ENCODE measurements at places on chromosomes 11 and 22.
A peak's percentile ranks its signal among the peaks of the same experiment; 100 is the strongest.

DNA sequence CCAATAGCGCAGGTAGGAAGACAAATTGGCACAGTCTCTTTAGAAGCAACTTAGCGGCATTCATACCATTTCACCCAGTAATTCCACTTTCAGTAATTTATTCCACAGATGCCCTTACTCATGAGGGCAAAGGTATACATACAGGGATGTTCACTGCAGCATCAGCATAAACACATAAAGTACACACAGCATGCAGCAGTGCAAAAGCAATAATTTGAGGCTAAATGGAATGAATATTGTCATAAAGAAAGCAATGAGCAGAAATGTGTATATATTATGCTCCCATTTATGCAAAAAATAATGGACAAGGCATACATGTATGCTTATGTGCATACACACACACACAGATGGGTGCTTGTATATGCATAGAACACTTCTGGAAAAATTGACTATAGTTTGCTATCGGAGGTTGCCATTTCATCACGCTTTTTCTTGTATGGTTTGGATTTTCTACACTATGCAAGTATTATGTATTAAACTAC is 50.2 kb downstream of the TECTA start:
- H3K4me1 ChIP-seq: no peaks in the 10 kb centered on the region
- no peaks in the 10 kb centered on the region for H3K27me3 ChIP-seq
- no peak for DNase-seq
- no peak overlapping the region for H3K4me3 ChIP-seq
- no peak overlapping the region for H3K27ac ChIP-seq
- no peaks in the 10 kb centered on the region for H3K36me3 ChIP-seq

DNA sequence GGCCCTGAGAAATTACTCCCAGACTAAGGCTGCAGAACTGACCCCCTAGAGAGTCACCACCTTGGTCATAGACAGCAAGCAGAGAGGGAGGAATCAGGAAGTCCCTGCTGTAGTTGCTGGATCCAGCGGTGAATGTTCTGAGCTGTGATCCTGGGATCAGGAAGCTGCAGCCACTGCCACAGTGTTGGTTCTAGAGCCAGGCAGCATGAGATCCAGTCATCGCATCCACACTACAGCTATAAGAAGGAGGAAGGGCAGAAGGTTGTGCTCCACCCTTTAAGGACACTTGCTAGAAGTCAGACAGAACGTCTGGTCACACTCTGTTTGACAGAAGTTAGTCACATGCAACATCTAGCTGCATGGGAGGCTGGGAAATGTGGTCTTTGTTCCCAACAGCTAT is 104.7 kb upstream of the OR4B1 start:
- H3K27ac ChIP-seq: no peak overlapping the region
- no peak overlapping the region for H3K4me3 ChIP-seq
- no peaks in the 10 kb centered on the region for H3K27me3 ChIP-seq
- H3K36me3 ChIP-seq: peaks cover 24% of the 10 kb centered on the region

- H3K4me1 ChIP-seq: no peaks in the 10 kb centered on the region
- no peaks in the 10 kb centered on the region for H3K27me3 ChIP-seq
- H3K4me3 ChIP-seq: no peak overlapping the region
Observed at GRCh38 chr11:27928809-27929208, 179.1 kb downstream of the KIF18A start.

- H3K27me3 ChIP-seq: no peaks in the 10 kb centered on the region
- peaks cover 82% of the 10 kb centered on the region for H3K36me3 ChIP-seq
- H3K27ac ChIP-seq: no peak overlapping the region
- H3K4me3 ChIP-seq: no peak overlapping the region
Observed at GRCh38 chr11:62796281-62796680, 4.5 kb upstream of the TMEM223 start.

DNA sequence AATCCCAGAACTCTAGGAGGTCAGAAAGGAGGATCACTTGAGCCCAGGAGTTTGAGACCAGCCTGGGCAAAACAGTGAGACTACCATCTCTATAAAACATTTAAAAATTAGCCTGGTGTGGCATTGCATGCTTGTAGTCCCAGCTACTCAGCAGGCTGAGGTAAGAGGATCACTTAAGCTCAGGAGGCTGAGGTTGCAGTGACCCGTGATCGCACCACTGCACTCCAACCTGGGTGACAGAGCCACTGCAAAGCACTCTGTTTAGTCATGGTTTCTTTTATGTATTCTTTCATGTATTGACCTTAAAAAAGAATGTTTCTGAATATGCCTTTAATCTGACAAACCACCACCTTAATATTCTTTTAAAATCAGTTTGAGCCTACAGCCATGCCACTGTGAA is 52.2 kb downstream of the BIRC2 start:
- H3K4me1 ChIP-seq: peaks cover 9% of the 10 kb centered on the region
- H3K27ac ChIP-seq: no peak overlapping the region
- no peaks in the 10 kb centered on the region for H3K27me3 ChIP-seq
- DNase-seq: no peak
- no peak overlapping the region for H3K4me3 ChIP-seq
- H3K36me3 ChIP-seq: peaks cover 47% of the 10 kb centered on the region

DNA sequence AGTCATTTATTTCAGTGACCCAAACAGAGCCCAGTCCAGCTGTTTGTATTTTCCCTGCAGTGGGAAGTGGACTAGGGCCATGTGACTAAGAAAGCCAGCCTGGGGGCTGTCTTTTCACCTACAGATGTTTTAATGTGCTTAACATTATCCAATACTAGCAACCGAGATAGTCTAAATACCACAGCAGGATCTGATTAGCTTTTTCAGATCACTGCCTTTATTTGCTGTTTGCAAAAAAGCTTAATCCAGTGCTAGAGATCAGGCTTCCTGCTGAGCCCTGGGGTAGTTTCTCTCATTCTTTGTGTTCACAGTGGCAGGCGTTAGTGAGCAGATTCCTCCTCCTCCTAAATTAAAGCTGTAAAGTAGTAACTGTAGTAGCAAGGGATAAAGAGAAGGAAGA is 35.0 kb downstream of the ZC3H12C start:
- no peaks in the 10 kb centered on the region for H3K4me1 ChIP-seq
- no peaks in the 10 kb centered on the region for H3K27me3 ChIP-seq
- no peak overlapping the region for H3K4me3 ChIP-seq
- H3K27ac ChIP-seq: no peak overlapping the region
- no peak for DNase-seq

- H3K4me1 ChIP-seq: no peaks in the 10 kb centered on the region
- no peaks in the 10 kb centered on the region for H3K27me3 ChIP-seq
- no peak overlapping the region for H3K4me3 ChIP-seq
- H3K36me3 ChIP-seq: no peaks in the 10 kb centered on the region
- DNase-seq: no peak
Observed at GRCh38 chr22:44247346-44247745, 65.4 kb downstream of the SHISAL1 start.

DNA sequence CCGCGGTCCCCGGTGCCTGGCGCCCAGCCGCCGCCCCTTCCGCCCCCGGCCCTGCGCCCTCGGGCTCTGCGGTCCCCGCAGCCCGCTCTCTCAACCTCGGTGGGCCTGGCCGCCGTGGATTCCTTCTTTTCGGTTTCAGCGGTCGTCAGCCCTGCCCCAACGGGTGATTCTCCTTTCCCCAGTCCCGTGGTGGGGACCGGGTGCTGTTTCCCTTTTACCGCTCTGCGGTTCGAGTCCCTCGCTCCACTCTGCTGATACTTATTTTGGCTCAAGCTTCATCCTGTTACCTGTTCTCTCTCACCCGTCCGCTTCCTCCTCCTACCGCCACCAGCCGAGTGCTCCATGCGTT is 494 bp downstream of the ZDHHC5 start:
- H3K27ac ChIP-seq: peak overlapping the region; percentile 95
- H3K4me3 ChIP-seq: peak overlapping the region; percentile 97
- no peaks in the 10 kb centered on the region for H3K27me3 ChIP-seq
- DNase-seq: no peak

DNA sequence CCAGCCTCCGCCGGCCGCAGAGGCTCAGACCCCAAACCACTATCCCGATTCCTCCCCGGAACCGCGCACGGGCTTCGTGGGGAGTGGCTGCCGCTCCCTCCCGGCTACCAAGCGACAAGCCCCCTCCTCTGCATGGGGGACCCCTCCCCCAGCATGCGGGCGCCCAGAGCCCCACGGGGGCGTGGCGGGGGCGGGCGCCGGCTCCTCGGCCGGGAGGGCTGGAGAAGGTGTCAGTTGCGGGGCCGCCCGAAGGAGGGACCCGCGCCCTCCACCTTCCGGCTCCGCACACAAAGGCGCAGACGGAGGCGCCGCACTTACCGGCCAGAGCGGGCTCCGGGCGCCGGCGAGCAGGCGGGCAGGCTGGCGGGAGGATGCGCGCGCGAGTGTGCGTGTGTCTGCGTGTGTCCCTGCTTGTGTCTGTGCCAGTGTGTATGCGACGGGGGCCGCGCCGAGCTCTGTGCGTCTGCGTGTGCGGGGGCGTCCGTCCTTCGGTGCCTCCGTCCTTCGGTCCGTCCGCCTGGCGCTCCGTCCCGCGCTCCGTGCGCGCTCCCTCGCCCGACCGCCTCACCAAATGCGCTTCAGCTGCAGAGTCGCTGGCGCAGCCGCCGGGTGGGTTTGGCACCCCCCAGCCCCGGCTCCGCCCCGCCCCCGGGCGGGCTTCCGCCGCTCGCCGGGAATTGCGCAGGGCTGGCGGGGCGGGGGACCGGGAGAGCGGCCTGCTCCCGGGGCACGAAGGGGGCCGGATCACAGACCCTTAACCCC is at the start of gene PTPN5:
Gene PTPN5, minus strand, starts transcription at position 592 of the 762 bp plus-strand sequence. CDS start 19,840 bp downstream, outside the sequence.
- no peak within 1 kb of the TSS for H3K4me3 ChIP-seq

DNA sequence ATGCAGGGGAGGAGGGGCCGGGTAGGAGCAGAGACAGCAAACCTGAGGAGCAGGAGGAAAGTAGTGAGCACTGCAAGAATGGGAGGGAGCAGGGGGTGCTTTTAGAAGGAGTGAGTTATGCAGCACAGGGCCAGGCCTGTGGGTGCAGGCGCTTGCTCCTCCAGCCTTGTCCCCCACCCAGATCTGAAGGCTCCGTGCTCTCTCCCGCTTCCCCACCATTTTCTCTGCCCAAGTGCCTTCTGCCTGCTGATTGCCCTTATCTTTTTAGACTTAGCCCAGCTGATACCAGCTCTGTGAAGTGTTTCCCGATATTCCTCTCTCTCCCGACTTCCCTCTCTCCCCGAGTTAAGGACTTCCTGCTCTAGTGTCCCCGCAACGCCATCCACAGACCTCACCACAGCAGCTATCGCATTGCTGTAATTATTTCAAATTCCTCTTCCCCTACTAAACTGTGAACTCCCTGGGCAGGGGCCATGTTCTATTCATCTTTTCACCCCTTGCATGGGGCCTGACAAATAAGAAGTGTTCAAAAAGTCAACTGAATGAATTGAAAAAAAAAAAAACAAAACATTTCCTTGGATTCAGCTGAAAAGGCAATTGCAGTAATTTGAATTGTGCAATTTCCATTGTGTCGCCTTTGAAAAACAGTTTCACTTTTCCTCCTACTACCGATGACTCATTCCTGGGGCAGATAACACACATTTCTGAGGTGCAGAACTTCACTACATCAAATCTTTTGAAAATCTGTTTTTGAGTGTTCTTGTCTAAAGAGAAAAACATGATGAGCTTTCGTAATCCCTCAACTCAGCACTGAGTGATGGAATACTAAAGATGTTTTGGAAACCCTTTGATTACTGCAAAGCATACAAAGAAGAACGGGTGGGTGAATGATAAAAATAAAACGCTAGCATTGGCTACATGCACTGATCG is 69.7 kb upstream of the BMAL1 start:
- no peaks in the 10 kb centered on the region for H3K27me3 ChIP-seq
- H3K4me3 ChIP-seq: peak overlapping the region; percentile 29
- H3K4me1 ChIP-seq: peaks cover 9% of the 10 kb centered on the region
- no peak for DNase-seq
- H3K36me3 ChIP-seq: no peaks in the 10 kb centered on the region
- H3K27ac ChIP-seq: no peak overlapping the region

- H3K36me3 ChIP-seq: no peaks in the 10 kb centered on the region
- H3K27me3 ChIP-seq: no peaks in the 10 kb centered on the region
- no peak for DNase-seq
- no peak overlapping the region for H3K27ac ChIP-seq
- no peaks in the 10 kb centered on the region for H3K4me1 ChIP-seq
Observed at GRCh38 chr11:115892016-115892415, 387.8 kb upstream of the CADM1 start.

DNA sequence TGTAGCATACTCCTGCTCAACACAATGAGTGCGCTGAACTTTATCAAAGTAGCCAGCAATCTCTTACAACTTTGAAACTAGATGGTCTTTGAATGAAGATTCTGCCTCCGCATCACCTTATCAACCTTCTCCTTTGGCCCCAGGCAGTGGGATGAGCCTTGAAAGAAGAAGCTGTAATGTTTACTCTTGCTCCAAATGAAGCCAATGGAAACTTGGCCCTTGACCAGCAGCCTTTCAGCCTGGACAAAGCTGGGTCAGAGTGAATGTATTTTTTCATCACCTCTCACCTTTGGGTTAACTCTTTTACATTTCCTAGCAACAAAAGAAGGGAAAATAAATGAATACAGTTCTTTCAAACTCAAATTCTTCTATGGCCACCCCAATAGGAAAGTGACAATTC is 359.1 kb downstream of the KCNA4 start:
- no peaks in the 10 kb centered on the region for H3K27me3 ChIP-seq
- H3K36me3 ChIP-seq: no peaks in the 10 kb centered on the region
- no peak overlapping the region for H3K27ac ChIP-seq
- H3K4me3 ChIP-seq: no peak overlapping the region
- no peak for DNase-seq
- no peaks in the 10 kb centered on the region for H3K4me1 ChIP-seq

DNA sequence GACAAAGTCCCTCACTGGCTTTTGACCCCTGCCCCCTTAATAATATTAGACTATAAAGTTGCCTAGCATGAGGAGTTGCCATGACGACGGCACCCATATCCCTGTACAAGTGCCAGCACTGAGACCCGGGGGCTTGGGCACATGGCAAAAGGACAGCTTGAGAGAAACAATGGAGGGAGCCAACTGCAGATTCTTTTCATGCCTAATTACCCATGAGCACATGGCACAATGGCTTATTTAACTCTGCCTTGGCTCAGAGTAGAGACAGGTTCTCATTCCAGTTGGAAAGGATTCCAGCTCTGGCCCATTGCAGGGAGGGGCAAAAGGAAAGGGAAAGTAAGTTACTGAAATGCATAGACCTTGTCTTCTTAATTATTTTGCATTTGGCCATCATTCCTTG is 261.2 kb upstream of the UBASH3B start:
- H3K36me3 ChIP-seq: no peaks in the 10 kb centered on the region
- DNase-seq: no peak
- no peaks in the 10 kb centered on the region for H3K27me3 ChIP-seq
- H3K4me1 ChIP-seq: no peaks in the 10 kb centered on the region
- H3K4me3 ChIP-seq: no peak overlapping the region
- no peak overlapping the region for H3K27ac ChIP-seq

GRCh38 chr11:65416341-65416824 is 6.2 kb upstream of the NEAT1 start:
- DNase-seq: peak; percentile 94
- H3K36me3 ChIP-seq: peaks cover 15% of the 10 kb centered on the region
- H3K4me1 ChIP-seq: peaks cover 60% of the 10 kb centered on the region
- peak overlapping the region; percentile 35 for H3K4me3 ChIP-seq
- no peaks in the 10 kb centered on the region for H3K27me3 ChIP-seq

DNA sequence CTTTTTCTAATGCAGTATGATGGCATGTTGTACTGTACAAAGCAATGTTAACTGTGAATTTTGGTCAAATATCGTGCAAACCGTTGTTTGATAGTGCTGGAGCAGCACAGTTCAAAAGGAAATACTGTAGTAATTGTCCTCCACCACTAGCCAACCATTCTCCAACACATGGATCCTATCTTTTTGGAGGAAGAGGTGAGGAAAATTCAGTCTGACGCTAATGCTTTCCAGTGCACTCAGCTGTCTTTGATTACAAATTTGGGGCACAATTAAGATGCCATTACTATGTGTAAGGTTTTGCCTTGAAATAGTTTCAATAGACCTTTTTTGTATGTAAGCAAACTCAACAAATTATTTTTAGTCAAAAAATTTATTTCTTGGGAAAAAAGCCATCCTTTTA is 240.5 kb upstream of the CCDC179 start:
- no peaks in the 10 kb centered on the region for H3K27me3 ChIP-seq
- peaks cover 5% of the 10 kb centered on the region for H3K4me1 ChIP-seq
- H3K4me3 ChIP-seq: no peak overlapping the region
- no peaks in the 10 kb centered on the region for H3K36me3 ChIP-seq
- DNase-seq: no peak
- H3K27ac ChIP-seq: no peak overlapping the region
